Large intestine (tissue), 12 donors: ENCODE measurements at places on chromosomes 13 and 19.

GRCh38 chr19:16199275-16199932 lies 1.7 kb downstream of the AP1M1 start:
- H3K27me3 ChIP-seq, result no peaks in the 10 kb centered on the region
- H3K36me3 ChIP-seq, result peaks cover 31% of the 10 kb centered on the region
- peaks cover 45% of the 10 kb centered on the region for H3K4me1 ChIP-seq
- DNase-seq, result no peak

DNA sequence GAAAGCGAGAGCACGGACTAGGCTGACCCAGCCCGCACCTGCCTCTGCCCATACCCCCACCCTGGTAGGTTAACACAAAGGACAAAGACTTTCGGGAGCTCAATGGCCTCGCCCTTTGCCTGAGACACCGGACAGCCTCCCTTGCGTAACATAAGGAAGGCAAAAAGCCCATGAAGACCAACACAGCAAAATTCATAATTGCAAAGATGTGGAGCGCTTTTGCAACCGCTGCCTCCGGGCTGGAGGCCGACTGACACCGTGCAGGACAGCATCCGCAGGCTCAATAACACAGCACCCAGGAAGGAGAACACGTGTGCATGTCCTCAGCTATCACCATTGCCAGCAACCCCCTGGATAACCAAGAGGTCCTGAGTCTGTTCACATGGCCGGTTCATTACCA lies 15.4 kb downstream of the LILRA1 start:
- no peak overlapping the region for H3K4me3 ChIP-seq
- H3K27ac ChIP-seq, result no peak overlapping the region
- H3K4me1 ChIP-seq, result no peaks in the 10 kb centered on the region
- H3K36me3 ChIP-seq, result no peaks in the 10 kb centered on the region
- H3K27me3 ChIP-seq, result no peaks in the 10 kb centered on the region

DNA sequence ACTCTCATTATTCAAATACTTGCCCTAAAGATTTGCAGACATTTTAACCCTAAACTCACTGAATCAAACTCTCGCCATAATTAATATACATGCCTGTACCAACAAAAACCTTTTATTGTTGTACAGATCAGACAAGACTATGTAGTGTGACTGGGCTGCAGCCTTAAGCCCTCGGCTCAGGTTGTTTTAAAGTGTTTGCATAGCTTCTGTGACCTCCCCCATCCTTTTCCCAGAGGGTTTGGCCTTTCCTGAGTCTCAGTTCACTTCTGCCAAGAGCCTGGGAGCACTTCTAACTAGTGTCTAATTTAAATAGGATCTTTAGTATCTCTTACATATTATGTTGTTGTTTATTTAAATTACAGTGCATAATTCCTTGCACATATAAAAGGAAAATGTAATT lies 158.2 kb downstream of the HS6ST3 start:
- H3K4me1 ChIP-seq, result peaks cover 4% of the 10 kb centered on the region
- no peaks in the 10 kb centered on the region for H3K27me3 ChIP-seq
- H3K36me3 ChIP-seq, result no peaks in the 10 kb centered on the region
- no peak overlapping the region for H3K27ac ChIP-seq
- H3K4me3 ChIP-seq, result no peak overlapping the region

GRCh38 chr13:113967729-113968462 lies 6.0 kb downstream of the C13orf46 start:
- no peak for DNase-seq
- H3K4me1 ChIP-seq, result no peaks in the 10 kb centered on the region

- peaks cover 13% of the 10 kb centered on the region for H3K4me1 ChIP-seq
- no peak for DNase-seq
- H3K27ac ChIP-seq, result no peak overlapping the region
Observed at GRCh38 chr19:11324748-11325389, 14.6 kb downstream of the RAB3D start.

- no peaks in the 10 kb centered on the region for H3K27me3 ChIP-seq
- no peak overlapping the region for H3K4me3 ChIP-seq
- no peak for DNase-seq
- H3K27ac ChIP-seq, result no peak overlapping the region
- no peaks in the 10 kb centered on the region for H3K4me1 ChIP-seq
Observed at GRCh38 chr13:34414616-34415015, 527.5 kb upstream of the NBEA start.

- DNase-seq, result no peak
- H3K36me3 ChIP-seq, result no peaks in the 10 kb centered on the region
- no peaks in the 10 kb centered on the region for H3K4me1 ChIP-seq
- no peak overlapping the region for H3K4me3 ChIP-seq
- H3K27me3 ChIP-seq, result no peaks in the 10 kb centered on the region
- H3K27ac ChIP-seq, result no peak overlapping the region
Observed at GRCh38 chr13:90680826-90681225, 666.7 kb upstream of the MIR17HG start.

DNA sequence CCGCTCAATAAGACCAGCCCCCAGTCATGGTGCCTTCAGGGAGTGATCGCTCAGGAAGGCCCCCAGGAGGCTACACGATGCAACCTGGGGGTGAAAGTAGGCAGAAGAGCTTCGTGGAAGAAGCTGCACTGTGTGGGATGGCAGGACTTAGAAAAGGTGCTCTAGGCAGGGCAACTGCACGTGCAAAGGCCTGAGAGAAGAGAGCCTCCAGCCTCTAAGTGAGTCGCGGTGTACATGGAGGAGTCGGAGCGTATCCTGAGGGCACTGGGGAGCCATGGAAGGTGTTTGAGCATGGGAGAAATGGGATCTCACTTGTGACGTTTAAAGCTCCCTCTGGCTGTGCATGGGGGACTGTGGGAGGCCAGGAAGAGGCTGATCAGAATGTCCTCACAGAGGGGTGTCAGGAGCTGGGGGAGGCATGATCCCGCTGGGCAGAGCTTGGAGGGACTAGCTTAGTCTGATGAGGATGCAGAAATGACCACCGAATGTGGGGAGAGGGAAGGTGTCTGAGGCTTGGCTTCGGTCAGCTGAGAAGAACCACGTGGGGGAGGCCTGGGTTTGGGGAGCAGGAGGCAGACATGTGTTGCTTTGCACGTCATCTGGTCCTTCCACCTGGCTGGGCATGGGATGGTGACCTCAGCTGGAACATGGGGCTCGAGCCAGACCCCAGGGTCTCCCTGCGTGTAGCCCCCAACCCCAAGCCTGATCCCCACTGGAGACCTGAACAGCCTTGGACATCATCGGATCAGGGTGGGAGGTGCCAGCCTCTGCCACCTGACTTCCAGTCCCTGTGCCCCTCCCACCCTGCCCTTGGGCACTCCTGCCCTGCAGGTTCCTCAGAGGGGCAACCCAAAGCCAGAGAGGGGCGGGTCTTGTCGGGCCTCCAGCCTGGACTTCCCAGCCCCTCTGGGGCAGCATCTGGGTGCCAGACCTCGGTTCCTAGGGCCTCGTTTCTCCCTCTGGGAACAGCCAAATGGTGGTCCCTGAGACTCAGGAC lies 1.1 kb downstream of the APC2 start:
- H3K36me3 ChIP-seq, result no peaks in the 10 kb centered on the region
- no peak for DNase-seq
- no peak overlapping the region for H3K27ac ChIP-seq
- peaks cover 8% of the 10 kb centered on the region for H3K4me1 ChIP-seq

- DNase-seq, result peak; percentile 93
- peak overlapping the region; percentile 88 for H3K27ac ChIP-seq
- peaks cover 32% of the 10 kb centered on the region for H3K36me3 ChIP-seq
Observed at GRCh38 chr13:100608906-100609305, 20.3 kb upstream of the GGACT start.

DNA sequence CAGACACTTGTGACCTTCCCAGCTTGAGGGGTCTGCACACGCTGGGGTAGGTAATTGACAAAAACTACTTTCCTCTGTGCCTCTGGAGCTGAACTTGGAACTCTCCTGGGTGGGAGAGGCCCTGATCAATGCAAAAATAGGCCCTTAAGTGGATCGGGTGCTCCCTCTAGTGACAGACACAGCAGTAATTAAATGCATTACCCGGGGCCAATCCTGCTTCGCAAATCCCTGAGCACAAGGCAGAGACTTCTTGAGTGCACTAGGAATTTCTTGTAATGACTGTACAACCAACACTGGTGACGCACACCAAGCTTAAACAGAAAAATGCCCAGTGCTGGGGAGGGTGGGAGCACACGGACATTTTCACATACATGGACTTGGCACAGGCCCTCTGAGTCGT lies 10.6 kb upstream of the UBE2S start:
- H3K27me3 ChIP-seq, result peaks cover 5% of the 10 kb centered on the region
- H3K27ac ChIP-seq, result no peak overlapping the region
- H3K4me1 ChIP-seq, result no peaks in the 10 kb centered on the region
- DNase-seq, result peak; percentile 72
- H3K4me3 ChIP-seq, result no peak overlapping the region

DNA sequence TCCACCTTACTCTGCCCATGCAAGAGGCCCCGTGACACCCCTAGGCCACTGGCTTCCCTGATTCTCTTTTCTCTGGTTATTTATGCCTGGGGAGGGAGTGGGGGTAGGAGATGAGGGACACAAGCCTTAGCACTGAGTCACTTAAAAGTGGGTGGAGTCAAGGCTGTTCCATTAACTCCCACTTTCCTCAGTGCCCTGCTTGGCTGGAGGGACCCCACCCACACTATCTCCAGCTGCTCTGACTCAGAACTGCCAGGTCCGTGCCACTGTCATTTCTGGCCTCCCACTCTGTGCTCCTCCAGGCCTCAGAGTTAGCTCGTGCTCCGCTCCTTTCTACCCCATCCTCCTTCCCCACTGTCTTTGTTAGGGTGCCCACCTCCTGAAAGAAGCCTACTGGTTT lies 113.4 kb upstream of the UQCRFS1 start:
- DNase-seq, result no peak
- H3K4me1 ChIP-seq, result no peaks in the 10 kb centered on the region
- no peaks in the 10 kb centered on the region for H3K36me3 ChIP-seq
- H3K27ac ChIP-seq, result no peak overlapping the region
- no peak overlapping the region for H3K4me3 ChIP-seq

DNA sequence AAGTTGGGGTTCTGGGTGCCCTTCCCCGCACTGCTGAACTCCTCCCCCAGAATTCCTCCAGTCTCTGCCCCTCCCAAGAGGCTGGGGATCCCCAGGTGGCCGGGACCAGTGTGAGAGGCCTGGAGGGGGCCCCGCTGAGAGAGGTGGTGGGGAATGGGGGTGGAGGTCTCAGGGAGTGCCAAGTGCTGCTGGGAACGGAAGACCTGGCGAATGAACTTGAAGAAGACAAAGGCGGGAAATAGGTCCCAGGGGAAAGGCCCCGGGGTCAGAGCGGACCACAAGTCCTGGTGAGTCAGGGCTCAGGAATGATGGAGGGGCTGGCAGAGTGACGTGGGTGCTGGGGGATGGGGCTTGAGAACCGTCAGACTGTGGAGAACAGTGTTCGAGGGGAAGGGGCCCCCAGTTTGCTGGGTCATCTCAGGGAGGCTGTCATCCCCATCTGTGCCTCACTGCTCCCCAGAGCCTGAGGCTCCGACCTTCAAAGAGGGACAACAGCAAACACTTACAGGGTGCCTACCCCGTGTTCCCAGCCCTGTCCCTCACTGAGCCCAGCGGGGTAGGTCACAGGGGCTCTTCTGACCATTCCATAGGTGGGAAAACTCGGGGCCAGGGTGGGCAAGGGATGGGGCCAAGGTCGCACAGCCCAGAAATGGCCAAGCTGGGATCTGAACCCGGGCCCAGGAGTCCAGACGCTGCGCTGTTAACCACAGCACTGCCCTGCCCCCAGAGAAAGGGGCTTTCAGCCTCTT lies 16.0 kb upstream of the SEMA6B start:
- H3K27ac ChIP-seq, result no peak overlapping the region
- H3K36me3 ChIP-seq, result no peaks in the 10 kb centered on the region
- peaks cover 42% of the 10 kb centered on the region for H3K27me3 ChIP-seq
- H3K4me3 ChIP-seq, result no peak overlapping the region

GRCh38 chr13:80082396-80083080 lies 258.4 kb downstream of the SPRY2 start:
- H3K4me3 ChIP-seq, result no peak overlapping the region
- no peaks in the 10 kb centered on the region for H3K27me3 ChIP-seq
- no peak overlapping the region for H3K27ac ChIP-seq
- peaks cover 3% of the 10 kb centered on the region for H3K4me1 ChIP-seq
- H3K36me3 ChIP-seq, result no peaks in the 10 kb centered on the region

GRCh38 chr13:30149248-30149647 lies 158.1 kb downstream of the KATNAL1 start:
- no peaks in the 10 kb centered on the region for H3K36me3 ChIP-seq
- no peak overlapping the region for H3K4me3 ChIP-seq
- no peaks in the 10 kb centered on the region for H3K4me1 ChIP-seq
- no peak for DNase-seq

- H3K4me1 ChIP-seq, result peaks cover 3% of the 10 kb centered on the region
- H3K36me3 ChIP-seq, result no peaks in the 10 kb centered on the region
- H3K4me3 ChIP-seq, result no peak overlapping the region
- no peaks in the 10 kb centered on the region for H3K27me3 ChIP-seq
Observed at GRCh38 chr13:100511466-100511865, 77.1 kb downstream of the GGACT start.

GRCh38 chr13:23243066-23243465 lies 62.3 kb downstream of the SGCG start:
- H3K27me3 ChIP-seq, result no peaks in the 10 kb centered on the region
- DNase-seq, result no peak
- H3K4me1 ChIP-seq, result no peaks in the 10 kb centered on the region
- no peaks in the 10 kb centered on the region for H3K36me3 ChIP-seq
- H3K4me3 ChIP-seq, result no peak overlapping the region
- H3K27ac ChIP-seq, result no peak overlapping the region

GRCh38 chr13:73602295-73602694 lies 531.9 kb downstream of the KLF12 start:
- no peaks in the 10 kb centered on the region for H3K36me3 ChIP-seq
- no peaks in the 10 kb centered on the region for H3K4me1 ChIP-seq
- DNase-seq, result peak; percentile 79
- H3K4me3 ChIP-seq, result no peak overlapping the region
- H3K27me3 ChIP-seq, result no peaks in the 10 kb centered on the region

DNA sequence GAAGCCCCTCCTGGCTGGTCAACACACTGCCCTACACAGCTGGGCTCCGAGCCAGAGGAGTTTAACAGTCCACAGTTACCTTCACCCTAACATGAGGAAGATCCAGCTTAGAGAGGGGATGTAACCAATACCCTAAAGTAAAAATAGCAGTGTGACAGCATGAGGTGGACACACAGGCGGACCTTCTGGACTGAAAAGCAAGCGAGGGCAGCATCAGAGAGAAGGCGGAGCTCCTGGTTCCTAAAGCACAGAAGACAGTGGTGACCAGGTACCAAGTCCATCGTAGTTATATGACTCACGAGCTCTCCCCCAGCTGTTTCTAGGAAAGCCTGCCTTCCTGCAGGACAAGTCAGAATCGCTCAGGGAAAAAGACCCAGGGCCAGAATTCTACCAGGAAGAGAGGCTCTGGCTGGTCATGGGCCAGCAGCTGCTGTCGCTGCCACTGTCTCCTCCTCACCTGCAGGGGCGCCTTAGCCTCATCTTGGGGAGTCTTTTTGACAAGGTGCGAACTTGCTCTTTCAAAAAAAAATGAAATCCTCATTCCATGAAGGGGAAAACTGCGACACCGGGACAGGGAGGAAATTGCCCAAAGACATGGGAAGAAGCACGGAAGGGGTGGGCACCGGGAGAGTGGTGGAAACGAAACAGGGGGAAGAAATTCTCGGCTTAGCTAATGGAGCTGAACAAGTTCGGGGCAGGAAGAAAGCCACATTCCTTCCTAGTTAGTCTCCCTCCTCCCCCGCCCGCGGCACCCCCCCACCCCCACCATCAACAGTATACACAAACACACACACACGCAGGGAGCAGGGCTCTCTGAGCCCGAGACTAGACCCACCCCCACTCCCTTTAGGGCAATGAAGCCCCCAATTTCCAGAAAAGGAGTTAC lies 1.7 kb downstream of the ELL start:
- H3K4me3 ChIP-seq, result peak overlapping the region; percentile 97
- peak overlapping the region; percentile 98 for H3K27ac ChIP-seq
- peak; percentile 93 for DNase-seq
- no peaks in the 10 kb centered on the region for H3K27me3 ChIP-seq
- no peaks in the 10 kb centered on the region for H3K36me3 ChIP-seq
